ENCODE measurements at places on chromosomes 5 and 9. TPM values are rescaled to one million over a fixed set of nuclear protein-coding genes. Genes with fewer than 3 reads are reported as not detected.

DNA sequence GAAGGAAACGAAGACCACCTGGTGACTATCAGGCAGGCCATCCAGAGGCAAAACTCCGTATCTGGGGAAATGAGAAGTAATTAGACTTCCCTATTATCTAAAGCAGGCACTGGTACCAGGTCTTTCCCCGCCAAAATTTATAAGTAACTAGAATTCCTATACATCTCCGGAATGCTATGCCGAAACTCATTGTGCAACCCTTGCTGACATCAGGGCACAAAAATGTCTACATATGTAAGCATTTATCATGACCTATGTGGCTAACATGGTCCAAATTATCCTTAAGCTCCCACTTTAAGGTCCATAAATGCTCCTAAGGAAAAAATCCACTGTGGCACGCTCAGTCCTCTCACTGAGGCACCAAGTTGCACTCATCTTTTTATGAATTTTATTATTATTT, 17.8 kb downstream of the ACTL7B start:
- DNase-seq, result no peak

DNA sequence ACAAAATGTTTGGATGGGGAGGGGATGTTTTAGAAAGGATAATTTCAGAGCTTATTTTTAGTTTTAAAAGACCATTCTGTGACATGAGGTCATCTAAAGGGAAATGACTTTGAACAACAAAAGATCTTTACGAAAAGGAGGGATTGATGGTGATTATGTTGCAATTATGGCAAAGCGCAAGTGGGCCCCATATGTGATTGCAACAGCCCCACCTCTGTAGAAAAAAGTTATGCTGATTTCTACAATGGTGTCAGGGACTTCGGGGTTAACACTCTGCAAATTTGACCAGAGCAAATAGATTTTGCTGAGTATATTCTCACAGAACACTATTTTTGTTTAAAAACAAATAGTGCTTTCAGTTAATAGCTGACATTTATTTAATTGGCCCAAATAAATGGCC, 312.8 kb downstream of the NSG2 start:
- no peak for DNase-seq

- no peak for DNase-seq
These were observed 30.0 kb downstream of the DNAJC21 start for GRCh38 chr5:34959323-34959722.

DNA sequence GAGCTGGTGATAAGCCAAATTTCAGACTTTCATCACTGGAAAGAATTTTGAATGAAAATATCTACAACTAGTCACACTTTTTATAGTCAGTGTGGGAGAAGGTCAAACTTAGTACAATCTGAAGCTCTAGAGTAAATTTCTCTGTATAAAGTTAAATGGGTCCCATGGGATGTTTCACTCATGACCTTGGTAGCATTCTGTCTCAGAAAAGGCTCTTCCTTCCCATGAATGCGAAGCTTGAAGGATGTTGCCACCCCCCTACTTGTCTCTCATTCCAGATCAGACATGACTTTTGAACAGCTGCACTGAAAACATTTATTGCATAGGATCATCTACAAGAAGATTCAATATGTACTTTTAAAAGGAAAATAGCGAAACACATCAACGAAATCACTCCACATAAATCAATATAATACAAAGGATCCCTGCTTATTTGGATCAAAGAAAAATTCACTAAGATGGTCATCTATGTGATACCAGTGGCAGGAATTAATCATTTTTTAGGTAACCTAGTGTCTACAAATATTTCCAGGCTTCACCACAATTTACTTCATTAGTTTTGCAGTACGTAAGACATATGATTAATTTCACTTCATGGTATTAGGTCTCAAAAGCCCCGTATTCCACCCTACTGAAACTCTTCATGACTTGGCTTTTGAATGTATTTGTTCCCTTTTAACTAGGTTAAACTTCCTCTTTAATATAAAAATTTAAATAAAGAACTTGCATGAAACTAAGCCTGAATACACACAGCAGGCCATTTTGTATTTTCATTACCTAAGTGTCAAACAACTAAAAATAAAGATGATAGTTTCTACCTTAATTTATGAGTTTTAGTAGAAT, 4.4 kb downstream of the ST8SIA4 start:
- DNase-seq, result no peak

GRCh38 chr5:765948-766631, 18.4 kb downstream of the ZDHHC11B start:
- DNase-seq, result no peak

GRCh38 chr9:133602277-133602676, 6.9 kb downstream of the FAM163B start:
- no peak for DNase-seq

GRCh38 chr5:87627363-87627762, 214.6 kb upstream of the CCNH start:
- no peak for DNase-seq

GRCh38 chr9:89756891-89757537, 152.2 kb downstream of the GADD45G start:
- no peak for DNase-seq

- DNase-seq, result no peak
These were observed 257.7 kb downstream of the MCTP1 start for GRCh38 chr5:95027151-95027721.

- DNase-seq, result no peak
These were observed 4.2 kb upstream of the RNF180 start for GRCh38 chr5:64161420-64161819.

GRCh38 chr9:76624391-76625048, 139.7 kb upstream of the PCA3 start:
- DNase-seq, result no peak

DNA sequence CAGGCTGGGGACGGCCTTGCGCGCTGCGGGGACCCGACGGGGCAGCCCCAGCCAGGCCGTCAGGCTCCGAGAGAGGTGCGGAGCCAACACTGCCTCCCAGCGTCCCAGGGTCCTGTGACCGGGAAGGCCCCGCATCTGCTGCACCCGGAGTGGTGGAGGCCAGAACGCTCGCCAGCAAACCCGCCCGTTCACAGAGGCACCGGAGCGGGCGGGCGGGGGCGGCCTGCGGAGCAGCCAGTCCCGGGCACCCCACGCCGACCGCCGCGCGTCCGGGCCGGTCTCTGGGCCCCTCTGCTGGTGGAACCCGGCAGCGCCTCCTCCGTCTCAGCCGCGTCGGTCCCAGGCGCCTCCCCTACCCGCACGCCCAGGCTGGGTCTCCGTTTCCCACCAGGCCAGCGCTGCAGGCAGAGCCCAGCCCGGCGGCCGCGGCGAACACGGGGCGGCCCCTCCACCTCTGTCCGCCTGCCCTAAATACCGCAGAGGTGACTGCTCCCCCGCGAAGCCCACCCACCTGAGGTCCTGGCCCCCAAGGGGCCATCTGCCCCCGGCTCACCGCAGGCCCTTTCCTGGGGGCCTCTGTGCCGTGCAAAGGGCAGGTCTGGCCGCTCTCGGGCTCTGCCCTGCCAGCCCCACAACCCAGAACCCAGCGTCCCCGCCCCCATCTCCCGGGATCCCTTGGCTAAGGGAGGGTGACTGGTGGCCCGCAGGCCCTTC, 15.9 kb downstream of the EXD3 start:
- peak; percentile 87 for DNase-seq

Gene FYB1
- total RNA-seq, result 0.52 TPM

Gene TLX3
- total RNA-seq, result 0.16 TPM

Gene GHR
- total RNA-seq, result 0.53 TPM
